Jurkat, Clone E6-1 (cell line): ENCODE measurements at places on chromosomes 7 and 10.

DNA sequence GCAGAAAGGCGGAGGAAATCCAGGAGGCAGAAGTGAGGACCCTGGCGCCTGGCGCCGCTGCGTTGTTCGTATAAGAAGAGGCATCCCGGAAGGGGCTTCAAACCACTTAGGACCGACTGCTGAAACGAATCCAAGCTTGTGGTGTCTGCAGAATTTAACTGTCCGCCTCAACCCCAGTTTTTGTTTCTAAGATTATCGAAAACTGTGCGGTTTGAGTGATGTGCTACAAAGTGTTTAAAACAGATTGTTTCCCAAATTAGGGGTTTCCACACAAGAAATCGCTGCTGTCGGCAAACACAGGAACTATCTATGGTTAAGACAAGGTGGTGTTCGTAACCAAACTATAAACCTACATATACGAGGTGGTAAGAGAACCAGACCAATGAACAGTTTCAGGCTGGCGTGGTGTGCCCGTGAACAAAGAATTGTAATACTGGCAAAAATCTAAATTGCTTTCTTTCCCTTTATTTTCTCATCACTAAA is 835 bp upstream of the DGKI start:
- no peak for DNase-seq

- no peak for DNase-seq
Measured at GRCh38 chr7:66886152-66886551, 34.9 kb upstream of the TMEM248 start.

- DNase-seq = no peak
Measured at GRCh38 chr10:116545756-116546155, at the start of gene PNLIP. Gene PNLIP, plus strand, starts transcription at chr10:116545931. Its CDS starts 162 bp downstream, at chr10:116546093.

DNA sequence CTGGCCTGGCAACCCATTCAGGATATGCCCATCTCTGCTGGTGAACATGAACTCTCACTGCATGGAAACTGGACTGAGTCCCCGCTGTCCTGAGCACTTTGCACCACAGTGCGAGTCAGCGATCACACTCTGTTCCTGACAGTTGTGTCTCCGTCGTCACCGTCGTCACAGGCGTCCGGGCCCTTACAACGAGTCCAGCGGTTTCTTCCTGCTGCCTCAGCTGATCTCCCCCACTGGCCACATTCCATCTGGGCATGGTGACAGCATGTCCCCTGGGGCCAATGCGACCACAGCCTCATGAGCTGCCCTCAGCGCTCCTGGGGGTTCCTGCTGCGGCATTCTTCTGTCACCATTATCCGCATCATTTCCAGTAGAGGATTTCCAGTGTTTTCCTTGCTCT is 76.8 kb upstream of the KLF6 start:
- no peak for DNase-seq

- peak; percentile 1 for DNase-seq
Measured at GRCh38 chr10:57849691-57850357, 417.9 kb downstream of the IPMK start.

- no peak for DNase-seq
Measured at GRCh38 chr7:55310287-55311025, 54.7 kb upstream of the LANCL2 start.

- DNase-seq = no peak
Measured at GRCh38 chr10:72697716-72698115, 5.8 kb downstream of the MCU start.
